ENCODE measurements at places on chromosomes 1 and 21.

DNA sequence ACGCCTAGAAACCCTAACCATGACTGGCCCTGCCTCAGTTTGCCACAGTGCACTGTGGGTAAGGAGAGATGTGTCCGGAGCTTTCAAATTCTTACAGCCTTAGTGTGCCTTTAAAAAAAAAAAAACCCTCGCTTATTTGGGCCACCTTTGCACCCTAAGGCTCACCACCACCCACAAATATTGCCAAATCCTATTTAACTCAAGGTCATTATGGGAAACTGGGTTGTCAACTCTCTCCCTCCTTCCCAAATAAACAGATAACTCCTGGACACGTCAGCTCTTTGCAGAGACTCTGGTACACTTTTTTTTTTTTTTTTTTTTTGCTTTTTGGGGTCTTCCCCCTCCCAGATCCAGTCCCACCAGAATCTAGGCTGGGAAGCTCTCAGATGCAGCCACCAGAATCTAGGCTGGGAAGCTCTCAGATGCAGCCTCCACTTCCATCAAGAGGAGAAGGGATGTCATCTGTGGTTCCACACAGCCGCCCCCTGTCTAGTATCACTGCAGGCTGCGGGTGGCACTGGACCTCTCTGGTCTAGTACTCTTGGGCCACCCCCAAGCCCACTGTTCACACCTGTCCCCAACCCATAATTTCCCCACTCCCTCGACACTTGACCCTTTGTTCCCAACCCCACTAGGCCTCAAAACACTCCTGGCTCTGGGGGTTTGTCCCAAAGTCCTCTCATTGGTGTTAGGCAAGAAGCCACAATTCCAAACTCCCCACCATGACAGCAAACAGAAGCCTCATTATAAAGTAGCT is 3.4 kb downstream of the DHRS3 start:
- DNase-seq: no peak

DNA sequence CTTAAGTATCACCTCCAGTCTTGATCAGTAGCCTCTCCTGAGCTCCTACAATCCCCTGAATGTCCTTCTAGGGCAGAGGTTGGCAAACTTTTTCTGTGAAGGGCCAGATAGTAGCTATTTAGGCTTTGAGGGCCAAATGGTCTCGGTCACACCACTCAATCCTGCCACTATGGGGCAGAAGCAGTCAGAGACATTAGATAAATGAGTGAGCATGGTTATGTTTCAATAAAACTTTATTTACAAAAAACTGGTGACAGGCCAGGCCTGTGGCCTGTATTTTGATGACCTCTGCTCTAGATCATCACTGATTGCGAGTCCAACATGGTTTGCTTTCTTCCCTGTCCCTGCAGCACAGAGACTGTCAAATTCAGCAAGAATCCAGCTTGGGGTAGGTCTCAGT is 36.3 kb downstream of the LRP8 start:
- no peak for DNase-seq

GRCh38 chr1:15425958-15426357 is 12.3 kb upstream of the CTRC start:
- no peak for DNase-seq

DNA sequence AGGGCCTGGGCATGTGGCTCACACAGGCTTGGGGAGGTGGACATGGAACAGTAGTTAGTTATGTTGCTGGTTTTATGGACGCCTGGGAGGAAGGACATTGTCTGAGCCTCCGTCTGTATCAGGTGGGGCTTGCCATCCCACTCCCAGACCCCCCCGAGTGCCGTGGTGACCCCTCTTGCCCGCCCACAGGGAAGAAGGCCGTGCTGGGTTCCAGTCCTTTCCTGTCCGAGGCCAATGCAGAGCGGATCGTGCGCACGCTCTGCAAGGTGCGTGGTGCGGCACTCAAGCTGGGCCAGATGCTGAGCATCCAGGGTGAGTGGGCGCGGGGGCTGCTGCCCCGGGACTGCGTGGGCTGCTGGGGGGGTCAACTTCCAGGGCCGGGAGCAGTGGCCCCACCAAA is 41.7 kb downstream of the COQ8A start:
- DNase-seq: no peak

GRCh38 chr1:30449003-30449402 is 274.4 kb downstream of the MATN1 start:
- DNase-seq: no peak

DNA sequence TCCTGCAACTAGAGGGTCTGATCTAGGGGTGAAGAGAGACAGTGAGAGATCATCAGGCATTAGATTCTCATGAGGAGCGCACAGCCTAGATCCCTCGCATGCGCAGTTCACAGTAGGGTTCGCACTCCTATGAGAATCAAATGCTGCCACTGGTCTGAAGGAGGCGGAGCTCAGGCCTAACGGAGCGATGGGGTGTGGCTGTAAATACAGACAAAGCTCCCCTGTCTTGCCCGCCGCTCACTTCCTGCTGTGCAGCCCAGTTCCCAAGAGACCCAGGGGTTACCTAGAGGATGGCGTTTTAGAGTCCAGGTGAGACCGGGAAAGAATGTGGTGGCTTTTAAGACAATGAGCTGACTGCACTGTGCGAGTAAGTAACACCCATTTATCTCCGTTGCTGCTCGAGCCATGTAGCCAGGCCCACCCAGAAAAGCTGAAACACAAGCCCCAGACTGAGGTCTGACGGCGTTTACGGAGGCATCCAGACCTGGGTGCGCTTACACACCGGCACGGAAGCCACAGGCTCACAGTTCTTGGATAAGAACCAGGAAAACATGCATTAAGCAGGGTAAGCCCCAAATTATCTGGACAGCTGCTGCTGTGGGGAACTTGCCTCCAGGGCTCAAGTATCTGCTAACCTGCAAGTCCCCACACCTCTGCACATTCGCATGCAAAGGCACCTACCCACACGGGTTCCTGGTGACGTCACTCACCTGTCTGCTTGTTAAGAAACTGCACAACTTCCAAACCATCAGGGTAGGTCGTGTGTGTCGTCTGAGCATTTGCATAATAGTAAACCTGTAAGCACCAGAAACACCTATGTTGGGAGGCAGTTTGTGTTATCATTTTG is 12.5 kb downstream of the TCP10L start:
- no peak for DNase-seq

DNA sequence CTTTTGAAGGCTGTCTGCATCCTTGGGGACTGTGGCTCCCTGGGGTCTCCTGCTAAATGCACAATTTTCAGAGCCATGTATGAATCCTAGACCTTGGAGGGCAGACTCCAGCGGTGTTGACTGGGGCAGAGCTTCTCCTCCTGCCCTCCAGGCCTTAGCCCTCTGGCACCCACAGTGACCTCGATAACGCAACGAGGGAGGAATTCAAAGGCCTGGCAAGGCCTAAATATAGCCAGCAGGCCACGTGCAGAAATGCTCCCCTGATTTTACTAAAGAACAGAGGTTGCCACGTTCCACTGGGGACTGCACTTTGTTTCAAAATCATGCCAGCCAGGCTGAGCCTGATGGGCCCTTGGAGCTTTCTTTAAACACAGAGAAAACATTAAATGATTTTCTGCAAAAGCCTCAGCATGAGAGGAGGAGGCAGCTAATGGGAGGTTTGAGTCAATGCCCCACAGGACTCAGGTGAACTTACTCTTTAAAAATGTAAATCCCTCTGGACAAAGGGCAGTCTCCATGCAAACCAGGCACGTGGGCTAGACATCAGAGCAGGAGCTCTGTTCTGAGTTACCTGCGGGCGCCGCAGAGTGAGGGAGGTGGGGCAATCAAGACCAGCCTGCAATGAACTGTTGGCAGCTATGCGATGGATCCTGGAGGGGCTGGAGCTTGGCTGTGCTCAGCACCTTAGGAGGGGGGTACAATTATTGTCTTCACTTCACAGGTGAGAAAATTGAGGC is 28.0 kb downstream of the GRIK3 start:
- no peak for DNase-seq

- peak; percentile 32 for DNase-seq
Observed at GRCh38 chr1:160607011-160607671, 27.8 kb upstream of the CD84 start.

DNA sequence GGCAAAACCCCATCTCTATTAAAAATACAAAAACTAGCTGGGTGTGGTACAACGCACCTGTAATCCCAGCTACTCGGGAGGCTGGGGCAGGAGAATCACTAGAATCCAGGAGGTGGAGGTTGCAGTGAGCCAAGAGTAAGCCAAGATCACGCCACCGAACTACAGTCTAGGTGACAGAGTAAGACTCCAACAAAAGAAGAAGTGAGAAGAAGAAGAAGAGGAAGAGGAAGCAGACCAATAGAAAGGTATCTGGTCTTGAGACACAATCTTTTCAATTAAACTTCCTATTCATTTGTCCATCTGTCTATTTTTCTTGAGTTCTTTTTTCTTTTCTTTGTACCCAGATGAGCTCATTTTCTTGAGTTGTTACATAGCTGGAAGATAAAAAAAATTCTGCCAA is 55.7 kb upstream of the ACADM start:
- DNase-seq: no peak

DNA sequence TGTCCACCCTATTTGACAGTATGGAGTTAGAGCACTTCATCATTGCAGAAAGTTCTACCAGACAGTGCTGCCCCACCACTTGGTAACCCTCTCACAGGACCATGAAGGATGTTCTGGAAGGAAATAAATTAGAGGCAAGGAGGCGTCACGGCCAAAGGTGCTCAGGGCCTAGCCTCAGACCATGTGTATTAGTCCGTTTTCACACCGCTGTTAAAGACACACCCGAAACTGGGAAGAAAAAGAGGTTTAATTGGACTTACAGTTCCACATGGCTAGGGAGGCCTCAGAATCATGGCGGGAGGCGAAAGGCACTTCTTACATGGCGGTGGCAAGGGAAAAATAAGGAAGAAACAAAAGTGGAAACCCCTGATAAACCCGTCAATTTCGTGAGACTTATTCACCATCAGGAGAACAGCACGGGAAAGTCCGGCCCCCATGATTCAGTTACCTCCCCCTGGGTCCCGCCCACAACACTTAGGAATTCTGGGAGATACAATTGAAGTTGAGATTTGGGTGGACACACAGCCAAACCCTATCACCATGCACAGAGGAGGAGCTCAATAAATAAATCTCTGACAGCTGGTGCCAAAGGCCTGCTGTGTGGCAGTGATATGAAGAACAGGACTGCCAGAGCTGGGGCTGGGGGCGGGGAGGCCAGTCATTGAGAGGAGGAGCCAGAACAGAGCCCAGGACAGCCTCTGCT is 75.8 kb downstream of the FHAD1 start:
- DNase-seq: no peak

- DNase-seq: peak; percentile 76
Observed at GRCh38 chr1:165444897-165445370, at the start of gene RXRG. TSS of gene RXRG (minus strand) at chr1:165445126. CDS start at chr1:165444893, 233 bp downstream.

- DNase-seq: no peak
Observed at GRCh38 chr1:244171241-244171985, 120.3 kb downstream of the ZBTB18 start.

DNA sequence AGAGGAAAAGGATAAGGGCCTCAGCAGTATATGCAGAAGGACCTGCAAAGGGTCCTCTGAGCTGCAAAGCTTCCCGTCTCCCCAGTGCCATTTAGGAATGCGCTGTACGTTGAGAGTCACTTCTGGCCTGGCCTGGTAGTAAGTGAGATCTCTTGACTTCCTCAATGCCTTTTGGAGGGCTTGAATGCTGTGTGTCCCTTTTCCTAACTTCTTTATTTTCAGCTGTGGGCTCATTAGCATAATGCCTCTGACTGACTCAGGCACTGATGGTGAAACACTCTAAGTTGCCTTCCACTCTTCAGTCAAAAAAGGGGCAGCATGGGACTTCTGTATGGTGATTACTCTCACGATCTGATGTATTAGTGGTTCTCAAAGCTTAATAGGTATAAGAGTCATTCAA is 49.9 kb downstream of the XCL1 start:
- DNase-seq: no peak

- DNase-seq: peak; percentile 29
Observed at GRCh38 chr1:61318319-61319125, 236.2 kb downstream of the NFIA start.

- no peak for DNase-seq
Observed at GRCh38 chr1:110159168-110159567, 8.9 kb downstream of the SLC6A17 start.

DNA sequence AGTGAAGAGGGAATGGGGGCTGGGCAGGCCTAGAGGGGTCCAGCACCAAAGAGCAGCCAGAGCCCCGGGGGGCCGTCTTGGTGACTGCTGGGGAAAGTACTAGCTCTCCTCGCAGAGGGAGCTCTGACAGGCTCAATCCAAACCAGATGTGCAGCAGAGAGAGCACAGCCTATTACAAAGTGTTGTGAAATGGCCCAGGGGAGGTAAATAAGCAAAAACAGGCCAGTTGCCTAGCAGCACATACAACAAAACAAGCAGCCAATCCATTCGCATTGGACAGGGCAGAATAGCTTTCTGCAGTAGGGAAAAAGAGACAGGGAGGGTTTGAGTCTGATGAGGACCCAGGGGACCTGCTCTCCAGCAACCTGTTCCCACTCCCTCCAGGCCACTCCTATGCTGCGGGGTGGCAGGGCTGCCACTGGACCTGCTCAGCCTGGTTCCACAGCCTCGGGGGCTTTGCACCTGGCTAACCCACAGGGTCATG is 239.6 kb upstream of the FGGY start:
- peak; percentile 62 for DNase-seq

DNA sequence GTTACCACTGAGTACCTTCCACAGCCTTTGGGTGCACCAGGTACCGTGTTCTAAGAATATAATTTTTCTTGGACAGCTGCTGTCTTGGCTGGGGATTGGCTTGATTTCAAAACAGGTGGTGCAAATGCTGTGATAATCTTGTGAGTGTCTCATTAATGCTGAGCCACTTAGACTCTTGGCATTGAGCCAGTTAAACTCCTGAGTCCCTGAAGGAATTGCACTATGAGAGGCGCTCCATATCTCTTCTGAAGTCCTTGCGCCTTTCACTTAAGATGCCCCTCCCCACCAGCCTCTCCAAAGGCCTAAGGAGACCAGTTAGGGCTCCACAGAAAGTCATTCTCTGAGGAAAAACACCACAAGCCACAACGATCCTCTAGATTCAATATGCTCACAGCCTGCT is 51.0 kb downstream of the BACH1 start:
- no peak for DNase-seq

DNA sequence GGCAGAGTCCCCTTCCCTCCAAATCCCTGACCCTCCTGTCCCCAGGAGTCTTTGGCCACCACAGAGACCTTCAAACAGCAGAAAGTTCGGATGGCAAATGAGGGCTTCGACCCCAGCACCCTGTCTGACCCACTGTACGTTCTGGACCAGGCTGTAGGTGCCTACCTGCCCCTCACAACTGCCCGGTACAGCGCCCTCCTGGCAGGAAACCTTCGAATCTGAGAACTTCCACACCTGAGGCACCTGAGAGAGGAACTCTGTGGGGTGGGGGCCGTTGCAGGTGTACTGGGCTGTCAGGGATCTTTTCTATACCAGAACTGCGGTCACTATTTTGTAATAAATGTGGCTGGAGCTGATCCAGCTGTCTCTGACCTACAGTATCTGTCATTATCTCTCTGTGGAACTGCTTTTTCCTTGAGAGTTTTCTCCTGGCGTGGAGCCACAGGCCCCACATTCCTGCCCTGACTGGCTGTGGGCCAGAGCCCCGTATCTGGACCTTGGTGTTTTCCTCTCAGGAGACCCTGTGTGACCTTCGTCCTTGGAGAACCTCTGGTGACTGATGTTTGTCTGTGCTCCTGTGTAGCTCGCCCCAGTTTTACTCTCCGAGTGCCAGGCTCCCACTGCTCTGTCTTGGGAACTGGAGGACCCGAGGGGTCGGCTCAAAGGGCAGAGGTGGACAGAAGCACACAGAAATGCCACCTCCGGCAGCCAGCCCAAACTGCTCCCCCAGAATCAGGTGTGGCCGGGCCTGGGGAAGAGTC is 4.8 kb downstream of the SLC27A3 start:
- DNase-seq: no peak

GRCh38 chr1:59096501-59096900 is 200.4 kb upstream of the FGGY start:
- no peak for DNase-seq

- DNase-seq: no peak
Observed at GRCh38 chr21:46483300-46484295, 24.9 kb downstream of the DIP2A start.

Data from nephron progenitor cell (in vitro differentiated cells).